ENCODE measurements at places on chromosomes 5 and 9.

GRCh38 chr5:112436144-112436543 is 17.1 kb upstream of the EPB41L4A start:
- no peak for DNase-seq

GRCh38 chr9:134198791-134199190 is 34.4 kb upstream of the RNU6ATAC start:
- no peak for DNase-seq

- DNase-seq = no peak
These were observed 192.1 kb upstream of the RGMB start for GRCh38 chr5:98581112-98581997.

DNA sequence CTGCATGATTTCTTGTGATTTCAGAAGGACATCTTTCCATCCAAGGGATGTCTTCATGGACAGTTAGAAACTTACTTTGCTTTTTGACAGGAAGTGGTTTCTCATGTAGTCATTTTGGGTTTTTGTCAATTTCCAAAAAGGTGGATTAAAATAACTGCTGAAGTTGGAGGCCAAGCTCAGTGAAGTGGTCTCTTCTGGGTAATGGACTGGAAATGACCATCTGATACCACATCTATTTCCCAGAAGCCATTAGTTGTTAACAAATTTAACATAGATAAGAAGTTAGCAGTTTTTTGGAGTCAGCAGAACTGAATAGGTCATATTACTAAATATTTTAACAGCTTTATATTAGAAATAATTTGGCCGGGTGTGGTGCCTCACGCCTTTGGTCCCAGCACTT is 86.2 kb upstream of the MYO10 start:
- no peak for DNase-seq

Measured in fibroblast of skin of scalp (primary cell).